ENCODE measurements at places on chromosomes 4 and X.

- DNase-seq: no peak
These were observed 65.3 kb downstream of the PAPSS1 start for GRCh38 chr4:107654694-107655093.

DNA sequence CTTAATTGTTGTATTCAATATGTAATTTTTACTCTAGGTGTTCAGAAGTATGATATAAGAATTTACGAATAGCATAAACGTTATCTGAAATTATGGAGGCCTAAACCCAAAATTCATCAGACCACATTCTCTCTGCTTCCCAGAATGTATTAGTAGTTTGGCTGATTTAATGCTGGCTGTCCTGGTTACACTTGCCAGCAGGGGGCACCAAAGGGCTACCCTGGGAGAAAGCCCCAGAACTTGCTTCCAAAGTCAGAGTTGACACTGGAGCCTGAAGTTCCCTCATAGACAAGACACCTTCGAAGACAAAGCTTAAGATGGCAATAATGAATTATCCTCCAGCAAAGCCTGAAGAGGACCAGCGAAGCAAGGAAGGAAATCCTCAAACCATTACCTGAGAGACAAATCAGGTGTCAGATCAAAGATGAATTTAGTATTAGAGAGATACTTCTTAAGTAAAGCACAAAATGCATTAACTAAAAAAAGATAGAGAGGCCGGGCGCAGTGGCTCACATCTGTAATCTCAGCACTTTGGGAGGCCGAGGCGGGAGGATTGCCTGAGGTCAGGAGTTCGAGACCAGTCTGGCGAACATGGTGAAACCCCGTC is 11.3 kb upstream of the ANOS1 start:
- peak; percentile 45 for DNase-seq

DNA sequence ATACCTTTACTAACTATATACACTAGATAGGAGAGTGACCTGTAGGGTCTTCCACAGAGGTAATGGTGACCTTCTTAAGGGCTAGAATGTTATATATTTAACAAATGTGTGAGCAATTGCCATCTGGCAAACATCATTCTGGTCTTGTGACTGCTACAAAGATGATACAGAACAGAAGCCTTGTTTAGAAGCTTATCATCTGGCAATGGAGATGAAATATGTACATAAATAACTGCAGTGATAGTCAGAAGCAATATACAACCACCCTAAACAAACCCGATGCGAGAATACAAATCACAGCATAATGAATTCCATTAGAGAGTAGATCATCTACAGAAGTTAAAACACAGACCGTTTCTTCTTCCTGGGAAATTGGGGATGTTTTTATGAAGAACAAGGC is 952.7 kb upstream of the SLIT2 start:
- DNase-seq: no peak

GRCh38 chrX:2478546-2479419 is 22.0 kb downstream of the DHRSX start:
- DNase-seq: no peak

DNA sequence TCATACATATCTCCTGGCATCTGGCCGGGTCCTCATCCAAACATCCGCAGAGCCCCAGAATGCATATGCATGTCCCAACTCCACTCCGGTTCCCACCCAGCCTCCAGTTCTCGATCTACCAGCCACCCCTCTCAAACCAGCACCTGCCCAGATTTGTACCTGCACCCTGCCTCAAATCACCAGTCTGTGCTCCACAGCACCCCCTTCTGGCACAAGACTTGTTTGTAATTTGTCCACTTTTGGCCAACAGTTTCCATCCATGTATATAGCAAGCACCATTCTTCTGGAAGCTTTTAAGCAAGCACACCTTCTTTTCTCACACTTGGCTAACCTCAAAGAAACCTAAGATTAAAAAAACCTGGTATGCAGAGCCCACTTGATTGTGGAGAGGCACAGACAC is 644.1 kb downstream of the MID1IP1 start:
- DNase-seq: peak; percentile 39

GRCh38 chrX:25009407-25009806 is 6.4 kb downstream of the ARX start:
- no peak for DNase-seq

DNA sequence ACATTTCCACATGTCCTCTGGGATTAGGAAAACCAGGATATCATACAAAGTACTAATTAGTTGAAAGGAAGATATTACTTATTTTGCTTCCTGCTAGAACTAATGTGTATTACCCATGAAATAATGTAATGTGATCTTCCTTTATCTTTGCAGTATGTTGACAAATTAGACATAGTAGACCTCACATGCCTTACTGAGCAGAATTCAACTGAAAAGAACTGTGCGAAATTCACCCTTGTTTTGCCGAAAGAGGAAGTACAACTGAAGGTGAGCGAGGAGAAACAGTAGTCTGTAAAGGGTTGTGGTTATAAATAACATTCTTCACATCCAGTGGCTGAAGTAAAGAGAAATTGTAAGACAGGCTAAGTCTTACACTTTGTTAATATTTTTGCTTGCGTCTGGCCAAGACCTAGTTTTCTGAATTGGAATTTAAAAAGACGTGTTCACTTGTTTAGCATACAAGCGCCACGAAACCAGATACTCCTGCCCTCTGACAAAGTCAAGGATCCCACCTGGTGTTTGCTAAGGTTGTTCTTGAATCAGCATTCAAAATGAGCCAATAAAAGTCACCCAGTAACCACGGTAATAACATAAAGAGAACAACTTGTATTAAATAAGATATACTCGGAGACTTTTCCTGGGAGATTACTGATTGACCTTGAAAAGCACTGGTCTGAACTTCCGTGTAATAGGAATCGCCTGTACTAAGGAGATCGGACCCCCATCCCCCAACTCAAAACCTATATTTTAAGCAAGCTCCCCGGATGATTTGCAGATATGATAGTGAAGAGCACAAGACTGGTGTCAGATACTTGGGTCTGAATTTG is 16.9 kb downstream of the STAP1 start:
- peak; percentile 5 for DNase-seq

DNA sequence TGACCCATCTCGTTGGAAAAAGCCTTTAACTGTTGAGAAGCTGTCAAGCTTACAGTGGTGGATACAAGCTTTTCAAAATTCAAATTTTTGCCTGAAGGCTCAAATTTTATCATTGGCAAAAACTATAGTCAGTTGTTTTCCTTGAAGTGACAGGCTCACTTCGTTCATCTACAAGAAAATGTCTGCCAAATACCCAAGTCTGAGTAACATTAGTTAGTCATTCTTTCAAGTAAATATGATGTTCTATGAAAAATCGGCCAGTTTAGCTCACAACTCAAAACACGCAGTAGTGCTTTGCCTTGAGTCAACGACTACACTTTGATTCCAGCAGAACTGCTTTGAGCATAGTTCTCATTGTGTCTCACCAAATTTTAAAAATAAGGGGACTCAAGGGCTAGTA is 170.3 kb upstream of the MAMLD1 start:
- no peak for DNase-seq

GRCh38 chr4:145034727-145035211 is 63.2 kb downstream of the ANAPC10 start:
- no peak for DNase-seq

DNA sequence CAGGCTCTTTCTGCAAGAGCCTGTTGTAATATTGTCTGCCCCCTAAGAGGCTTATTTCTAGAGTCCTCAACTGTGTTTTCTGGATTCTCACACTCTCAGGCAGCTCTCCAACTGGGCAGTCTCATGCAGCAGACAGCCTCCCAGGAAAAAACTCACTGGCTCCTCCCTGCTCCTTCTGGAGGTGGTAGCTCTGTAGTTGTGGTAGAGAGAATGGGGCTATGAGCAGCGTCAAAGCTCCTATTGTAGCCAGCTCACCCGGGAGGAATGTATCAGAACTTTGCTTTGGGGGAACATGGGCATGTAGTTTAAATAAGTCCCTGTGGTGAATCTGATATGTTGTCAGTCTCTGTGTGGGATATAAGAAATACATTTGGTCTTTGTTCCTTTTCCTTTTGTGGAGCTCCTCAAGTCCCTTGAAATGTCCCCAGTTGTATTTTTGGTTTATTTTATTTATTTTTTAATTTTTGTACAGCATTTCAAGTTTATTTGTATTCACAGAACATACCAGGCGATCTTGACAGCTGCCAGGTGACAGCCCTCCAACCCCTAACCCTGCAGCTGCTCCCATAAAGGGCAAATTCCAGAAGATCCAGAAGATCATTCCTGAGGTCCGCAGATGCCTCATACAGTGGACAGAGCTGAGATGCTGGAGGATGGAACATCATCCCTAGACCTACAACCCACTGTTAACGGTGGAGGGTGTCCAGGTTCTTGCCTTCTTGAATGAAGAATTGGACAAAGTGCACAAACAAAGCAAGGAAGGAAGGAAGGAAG is 45.7 kb downstream of the TRIM61 start:
- no peak for DNase-seq
